ENCODE measurements at places on chromosomes 13 and 19.

DNA sequence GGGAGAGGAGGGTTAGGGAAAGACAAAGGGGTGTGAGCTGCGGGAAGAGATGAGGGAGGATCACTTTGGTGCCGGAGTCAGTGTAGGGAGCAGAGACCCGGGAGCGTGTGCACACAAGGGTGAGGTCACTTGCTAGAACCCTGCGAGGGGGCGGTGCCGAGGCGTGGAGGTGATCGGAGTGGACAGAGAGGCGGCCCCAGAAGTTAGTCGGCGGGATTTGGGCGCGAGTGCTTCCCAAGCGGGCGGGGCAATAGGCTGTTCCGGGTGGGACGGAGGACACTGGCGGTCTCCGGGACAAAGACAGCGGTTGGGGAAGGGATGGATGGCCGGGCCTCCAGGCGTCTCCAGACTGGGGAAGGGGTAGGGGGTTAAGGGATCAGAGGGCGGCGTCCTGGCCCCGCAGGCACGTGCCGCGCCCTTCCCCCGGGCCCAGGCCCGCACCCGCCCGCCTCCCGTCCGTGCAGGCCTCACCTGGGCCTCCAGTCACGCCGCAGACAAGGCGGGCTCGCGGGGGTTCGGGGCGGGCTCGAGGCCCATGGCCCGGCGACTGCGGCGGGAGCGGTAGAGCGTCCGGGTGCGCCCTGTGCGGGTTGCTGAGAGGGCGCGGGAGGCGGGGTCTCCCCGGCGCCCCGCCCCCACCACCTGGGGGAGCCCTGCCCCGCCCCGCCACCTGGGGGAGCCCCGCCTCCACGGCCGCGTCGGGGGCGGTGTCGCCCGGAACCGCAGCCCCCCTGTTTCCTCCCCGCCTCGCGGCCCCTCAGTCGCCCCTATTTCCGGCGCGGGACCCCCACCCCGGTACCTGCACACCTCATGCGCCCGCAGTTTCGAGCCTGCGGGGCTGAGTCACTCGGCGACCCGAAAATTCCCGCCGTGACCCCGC, at the start of gene LPAR2:
LPAR2 (minus strand) TSS at position 600 of the 880 bp plus-strand sequence. CDS start 945 bp downstream, outside the sequence.
- DNase-seq = no peak

DNA sequence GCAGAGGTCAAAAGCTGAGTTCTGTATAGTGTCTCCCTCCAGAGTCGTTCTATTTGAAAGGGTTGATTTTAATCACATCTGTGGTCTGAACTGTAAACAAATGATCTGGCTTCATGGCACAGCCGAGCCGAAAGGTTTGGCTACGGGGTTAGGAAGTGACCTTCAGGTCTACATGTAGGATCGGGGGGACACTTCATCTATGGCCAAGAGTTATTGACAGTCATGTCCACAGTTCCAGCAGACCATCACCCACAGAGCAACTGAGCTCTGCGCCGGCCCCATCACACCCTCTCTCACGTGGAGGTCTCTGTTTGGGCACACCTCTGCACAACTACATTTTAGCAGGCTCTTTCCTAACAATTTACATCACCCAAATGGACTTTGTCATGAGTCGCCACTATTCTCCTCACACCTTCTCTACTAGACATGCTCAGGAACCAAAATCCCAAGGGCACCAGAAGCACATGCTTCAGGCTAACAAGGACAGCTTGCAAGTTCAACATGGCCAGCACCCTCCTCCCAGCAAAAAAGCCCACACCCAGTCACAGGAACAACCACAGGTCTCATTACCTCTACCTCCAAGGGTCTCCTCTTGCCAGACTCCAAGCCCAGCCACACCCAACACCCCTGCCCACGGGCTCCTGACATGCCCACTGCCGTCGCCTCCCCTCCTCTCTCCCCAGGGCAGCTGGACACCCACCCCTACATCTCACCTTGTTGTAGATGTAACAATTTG, 36.1 kb upstream of the EPHX3 start:
- DNase-seq = no peak

GRCh38 chr19:1767464-1767933, 14.2 kb downstream of the ONECUT3 start:
- no peak for DNase-seq

DNA sequence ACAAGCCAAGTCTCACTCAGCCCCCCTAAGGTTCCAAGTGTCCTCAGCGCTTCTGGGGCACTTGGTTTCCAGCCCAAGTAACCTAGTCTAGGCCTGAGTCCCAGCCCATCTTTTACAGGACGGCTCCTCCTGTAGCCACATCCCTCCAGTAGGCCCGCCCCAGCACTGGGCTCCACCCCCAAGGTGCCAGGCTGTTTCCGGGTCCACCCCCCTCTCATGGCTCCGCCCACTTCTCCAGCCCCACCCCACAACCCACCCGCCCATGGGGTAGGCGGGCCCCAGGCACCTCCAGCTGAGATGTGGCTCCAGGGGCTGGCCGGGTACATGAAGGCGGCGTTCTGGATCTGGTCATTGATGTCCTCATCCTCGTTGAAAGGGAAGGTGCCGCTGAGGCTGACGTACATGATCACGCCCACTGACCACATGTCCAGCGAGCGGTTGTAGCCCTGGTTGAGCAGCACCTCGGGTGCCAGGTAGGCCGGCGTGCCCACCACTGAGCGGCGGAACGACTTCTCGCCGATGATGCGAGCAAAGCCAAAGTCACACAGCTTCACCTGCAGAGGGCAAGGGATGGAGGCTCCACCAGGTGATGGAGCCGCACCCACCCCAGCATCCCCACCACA, 17.2 kb upstream of the DACT3 start:
- DNase-seq = no peak

DNA sequence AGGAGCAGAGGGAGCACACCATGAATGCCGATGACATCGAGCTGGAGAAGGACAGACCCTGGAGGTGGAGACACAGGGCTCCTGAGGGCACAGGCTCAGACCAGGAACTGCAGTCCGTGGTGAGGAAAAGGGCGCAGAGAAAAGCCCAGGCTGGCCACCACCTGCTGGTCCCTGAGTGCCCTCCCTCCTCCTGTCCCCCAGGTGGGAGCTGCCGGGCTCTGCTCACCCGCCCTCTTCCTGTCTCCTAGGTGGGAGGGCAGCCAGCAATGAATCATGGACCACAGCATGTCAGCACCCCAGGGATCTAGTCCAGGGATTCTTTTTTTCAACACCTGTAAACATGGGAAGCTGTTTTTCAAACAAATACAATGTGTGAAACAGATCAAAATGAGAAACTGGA, 94.6 kb upstream of the ARHGEF7 start:
- no peak for DNase-seq

DNA sequence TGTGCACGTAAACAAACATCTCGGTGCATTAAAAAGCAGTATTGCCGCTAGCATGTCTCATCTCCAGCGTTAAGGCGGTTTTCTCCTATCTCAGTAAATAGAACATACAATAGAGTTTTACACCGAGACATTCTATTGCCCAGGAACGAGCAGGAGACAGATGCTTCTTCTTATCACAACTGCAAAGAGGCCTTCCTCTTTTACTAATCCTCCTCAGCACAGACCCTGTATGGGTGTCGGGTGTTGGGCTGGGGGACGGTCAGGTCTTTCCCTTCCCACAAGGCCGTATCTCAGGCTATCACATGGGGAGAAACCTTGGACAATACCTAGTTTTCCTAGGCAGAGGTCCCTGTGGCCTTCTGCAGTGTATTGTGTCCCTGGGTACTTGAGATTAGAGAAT, 21.2 kb downstream of the ZNF233 start:
- DNase-seq = no peak

DNA sequence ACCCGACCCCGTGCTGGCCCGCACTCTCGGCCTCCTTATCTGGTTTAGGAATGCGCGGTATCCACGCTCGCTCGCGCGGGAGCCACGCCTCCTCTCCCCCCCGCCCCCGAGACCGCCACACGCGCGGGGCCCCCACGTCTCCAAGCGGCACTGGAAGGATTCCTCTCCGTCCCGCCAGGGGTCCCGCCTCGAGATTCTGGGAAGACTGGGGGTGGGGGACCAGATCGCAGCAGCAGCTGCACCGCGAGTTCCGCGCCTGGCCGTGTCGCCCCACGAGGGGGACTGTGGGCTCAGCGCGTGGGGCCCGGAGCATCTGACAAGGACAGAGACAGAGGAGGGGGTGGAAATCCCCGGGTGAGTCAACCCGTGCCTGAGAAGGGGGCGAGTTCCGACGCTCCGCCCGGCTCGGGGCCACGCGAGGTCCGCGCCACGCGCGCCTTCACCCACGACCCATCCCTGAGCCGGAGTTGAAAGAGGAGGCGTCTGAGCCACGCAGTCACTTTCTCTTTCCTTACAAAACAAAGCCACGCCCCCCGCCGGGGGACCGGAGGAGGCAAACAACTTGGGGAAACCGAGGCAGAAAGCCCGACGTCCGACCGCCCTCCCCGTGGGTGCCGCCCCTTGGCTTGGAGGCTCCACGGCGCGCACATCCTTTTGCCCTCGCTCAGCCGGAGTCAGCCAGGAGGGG, 814 bp downstream of the S1PR2 start:
- DNase-seq = peak; percentile 64

- DNase-seq = no peak
These were observed 434.6 kb downstream of the FGF14 start for GRCh38 chr13:101967216-101967615.
